Neural crest cell (in vitro differentiated cells): ENCODE measurements at places on chromosomes 13 and 19. TPM values are rescaled to one million over a fixed set of nuclear protein-coding genes. Genes with fewer than 3 reads are reported as not detected.

- DNase-seq: peak; percentile 47
Observed at GRCh38 chr19:35899547-35900214, 659 bp downstream of the NFKBID start.

DNA sequence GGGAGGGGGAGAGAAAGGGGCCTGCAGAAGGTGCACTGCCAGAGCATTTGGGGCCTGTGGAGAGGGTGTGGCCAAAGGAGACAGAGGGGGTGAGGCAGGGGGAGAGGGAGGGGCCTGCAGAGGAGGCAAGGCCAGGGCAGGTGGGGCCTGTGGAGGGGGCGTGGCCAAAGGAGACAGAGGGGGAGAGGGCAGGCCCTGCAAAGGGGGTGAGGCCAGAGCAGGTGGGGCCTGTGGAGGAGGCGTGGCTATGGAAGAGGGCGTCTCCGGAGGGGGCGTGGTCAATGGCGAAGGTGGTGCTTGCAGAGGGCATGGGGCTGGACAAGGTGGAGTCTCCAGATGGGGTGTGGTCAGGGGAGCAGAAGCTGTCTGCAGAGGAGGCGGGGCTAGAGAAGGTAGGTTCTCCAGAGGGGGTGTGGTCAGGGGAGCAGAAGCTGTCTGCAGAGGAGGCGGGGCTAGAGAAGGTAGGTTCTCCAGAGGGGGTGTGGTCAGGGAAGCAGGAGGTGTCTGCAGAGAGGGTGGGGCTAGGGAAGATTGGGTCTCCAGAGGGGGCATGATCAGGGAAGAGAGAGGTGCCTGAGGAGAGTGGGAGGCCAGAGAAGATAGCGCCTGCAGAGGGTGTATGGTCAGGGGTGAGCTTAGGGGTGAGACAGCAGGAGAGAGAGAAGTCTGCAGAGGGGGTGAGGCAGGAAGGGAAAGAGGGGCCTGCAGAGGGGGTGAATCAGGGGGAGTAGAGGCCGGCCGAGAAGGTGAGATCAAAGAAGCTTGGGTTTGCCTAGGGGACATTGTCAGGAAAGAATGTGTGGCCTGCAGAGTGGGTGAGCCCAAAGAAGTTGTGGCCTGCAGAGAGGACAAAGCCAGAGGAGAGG, 3.4 kb downstream of the PRR36 start:
- no peak for DNase-seq

DNA sequence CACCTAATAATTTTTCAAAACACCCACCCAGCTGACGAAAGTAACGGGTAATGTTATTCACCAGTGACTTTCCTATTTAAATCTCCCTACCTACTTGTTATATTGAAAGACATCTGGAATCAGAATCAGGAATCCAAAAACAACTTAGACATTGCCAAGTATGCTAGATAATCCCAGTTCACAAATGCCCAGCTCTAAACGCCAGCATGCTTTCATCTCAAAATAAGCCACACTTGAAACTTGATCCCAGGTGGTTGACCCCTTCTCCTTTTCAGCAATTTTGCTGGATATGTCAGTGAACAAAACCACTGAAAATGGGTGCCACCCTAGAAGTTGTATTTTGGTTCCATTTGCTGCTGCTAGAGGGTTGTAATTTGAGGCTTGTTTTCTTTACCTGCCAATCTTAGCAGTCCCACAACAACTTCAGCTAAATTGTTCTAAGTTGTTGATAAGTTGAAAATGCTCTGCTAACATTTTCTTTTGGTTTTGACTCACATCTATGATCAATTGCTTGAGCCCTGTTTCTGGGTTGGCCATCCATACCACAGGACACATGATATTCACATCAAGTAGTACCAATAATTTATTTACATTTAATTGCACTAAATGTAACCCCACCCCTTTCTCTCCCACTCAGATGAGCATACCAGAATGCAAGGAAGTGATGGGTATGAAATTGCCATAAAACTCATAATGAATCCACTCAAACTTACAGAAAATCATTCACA, 66.4 kb downstream of the DCT start:
- DNase-seq: no peak

- no peak for DNase-seq
Observed at GRCh38 chr13:85985797-85986196, 186.6 kb upstream of the SLITRK6 start.

DNA sequence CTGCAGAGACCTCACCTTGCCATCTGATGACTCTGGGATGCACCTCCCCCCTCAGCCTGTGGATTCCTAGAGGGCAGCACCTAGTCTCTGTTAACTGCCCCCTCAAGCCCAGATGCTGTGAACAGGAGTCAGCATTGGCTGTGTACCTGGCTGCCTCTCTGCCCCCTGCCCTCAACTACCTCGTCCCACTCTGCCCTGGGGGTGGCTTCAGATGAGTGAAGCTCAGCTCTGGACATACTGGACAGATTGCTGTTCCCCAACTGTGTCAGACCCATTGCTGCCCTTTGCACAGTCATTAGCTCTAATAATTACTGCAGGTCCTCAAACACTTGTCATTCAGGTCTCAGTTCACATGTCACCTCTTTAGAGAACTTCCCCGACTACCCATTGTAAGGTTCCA, 182.1 kb upstream of the TSHZ3 start:
- DNase-seq: no peak

- DNase-seq: no peak
Observed at GRCh38 chr13:23889615-23890607, 711 bp upstream of the MIPEP start.

DNA sequence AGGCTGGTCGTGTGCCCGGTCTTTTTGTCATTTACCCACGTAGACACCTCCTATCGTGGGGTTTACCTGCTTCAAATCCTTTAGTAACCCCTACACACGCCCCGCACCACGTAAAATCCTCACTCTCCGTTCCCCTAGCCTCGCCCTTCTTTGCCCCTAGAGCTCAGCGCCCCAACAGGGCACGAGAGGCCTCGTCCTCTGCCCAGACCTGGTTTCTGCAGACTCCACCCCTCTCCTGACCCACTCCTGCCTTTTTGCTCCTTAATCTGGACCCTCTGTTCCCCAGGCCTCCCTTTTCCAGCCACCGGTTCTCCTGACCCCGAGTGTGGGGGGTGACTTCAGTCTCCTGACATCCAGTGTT, 412 bp downstream of the ZNF528 start:
- DNase-seq: no peak

- DNase-seq: no peak
Observed at GRCh38 chr19:6358003-6358402, 3.3 kb upstream of the CLPP start.

GRCh38 chr19:46926170-46927071, 65.6 kb downstream of the ARHGAP35 start:
- no peak for DNase-seq

DNA sequence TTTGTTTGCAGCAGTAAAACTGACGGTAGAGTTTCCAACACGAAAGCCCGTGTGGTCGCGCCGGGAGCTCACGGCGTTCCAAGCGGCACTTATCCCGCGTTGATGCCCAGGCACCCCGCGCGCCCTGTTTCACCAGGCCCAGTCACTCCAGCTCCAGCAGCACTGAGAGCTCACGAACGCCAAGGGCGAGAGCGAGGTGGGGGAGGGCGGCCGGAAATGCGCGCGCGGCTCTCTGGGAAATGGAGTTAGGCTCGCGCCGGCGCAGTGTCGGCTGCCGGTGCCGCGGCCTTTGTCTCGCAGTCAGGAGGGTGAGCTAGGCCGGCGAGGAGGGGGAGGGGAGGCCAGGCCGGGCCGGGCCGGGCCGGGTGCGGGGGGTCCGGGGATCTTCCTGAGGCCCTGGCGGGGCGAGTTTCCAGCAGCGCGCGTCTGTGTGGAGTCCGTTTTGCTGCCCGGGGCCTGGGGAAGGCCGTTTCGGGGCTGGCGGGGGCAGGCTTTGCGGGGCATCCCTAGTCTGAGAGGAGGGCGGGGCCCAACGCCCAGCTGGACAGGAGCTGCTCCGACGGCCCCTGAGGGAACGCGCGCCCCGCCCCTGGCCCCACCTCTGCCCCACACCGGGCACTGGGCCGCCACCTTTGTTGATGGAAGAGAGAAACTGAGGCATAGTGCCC, at the start of gene ZNF135:
Gene ZNF135 (plus strand): TSS at position 280 of the 668 bp plus-strand sequence. CDS start 721 bp downstream, outside the sequence.
- DNase-seq: peak; percentile 70

DNA sequence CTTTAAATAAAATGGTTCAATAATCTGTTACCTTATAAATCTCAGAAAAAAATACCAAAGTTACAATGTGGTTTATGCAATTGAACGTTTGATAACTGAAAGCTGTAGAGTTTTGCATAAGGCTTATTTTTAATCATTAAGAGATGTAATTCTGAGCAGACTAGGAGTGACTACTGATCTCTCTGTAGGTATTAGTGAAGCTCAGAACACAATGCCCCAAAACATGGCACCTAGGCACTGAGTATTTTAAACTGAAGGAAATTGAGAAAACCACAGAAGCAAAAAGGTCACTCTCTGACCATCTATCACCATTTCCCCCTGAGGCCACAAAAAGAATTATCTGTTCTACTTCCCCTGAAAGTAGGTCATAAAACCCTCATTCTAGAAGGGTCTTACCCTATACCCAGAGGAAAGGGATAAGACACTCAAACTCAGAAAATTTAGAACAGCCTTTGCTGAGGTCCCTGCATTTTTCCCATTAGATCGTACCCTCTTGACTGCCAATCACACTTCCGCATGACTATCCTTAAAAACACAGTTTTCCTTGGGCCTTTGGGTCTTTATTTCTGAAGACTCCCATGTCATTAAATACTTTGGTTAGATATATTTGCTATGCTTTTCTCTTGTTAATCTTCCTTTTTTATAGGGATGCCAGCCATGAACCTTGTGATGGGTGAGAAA, 158.1 kb downstream of the PCDH9 start:
- DNase-seq: no peak

DNA sequence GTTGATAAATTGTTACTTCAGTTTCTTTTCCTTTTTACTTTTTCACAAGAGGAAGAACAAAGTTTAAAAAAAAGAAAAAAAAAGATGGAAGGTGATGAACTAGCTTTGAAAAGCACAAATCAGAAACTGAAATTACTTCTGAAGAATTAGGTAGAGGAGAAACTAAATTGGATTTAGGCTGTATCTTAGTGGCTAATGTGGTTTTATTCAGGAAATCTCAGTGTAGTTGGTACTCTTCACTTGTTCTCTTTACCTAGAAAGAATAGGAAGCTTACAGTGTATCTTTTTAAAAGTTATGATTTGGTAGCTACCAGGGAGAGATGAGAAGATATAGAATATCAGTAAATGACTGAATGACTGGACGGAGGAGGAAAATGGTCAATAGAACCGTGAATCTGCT, 247.7 kb downstream of the GGACT start:
- no peak for DNase-seq

DNA sequence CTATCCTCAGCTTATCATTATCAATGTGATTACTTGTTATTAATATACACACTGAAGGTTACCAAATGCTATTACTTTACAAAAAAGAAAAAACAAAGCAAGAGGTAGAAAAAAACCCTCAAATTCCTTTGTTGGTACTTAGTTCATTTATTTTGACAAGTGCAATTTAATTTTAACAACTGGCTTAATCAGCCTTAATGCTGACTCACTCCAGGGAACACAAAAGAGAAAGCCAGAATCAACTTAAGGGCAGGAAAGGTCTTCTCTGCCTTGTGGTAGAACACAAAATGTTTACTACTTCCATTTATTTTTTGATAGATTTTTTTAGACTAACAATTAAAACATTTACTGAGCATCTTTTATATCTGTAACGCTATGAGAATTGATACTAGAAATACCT, 417.1 kb downstream of the PCDH17 start:
- DNase-seq: no peak

DNA sequence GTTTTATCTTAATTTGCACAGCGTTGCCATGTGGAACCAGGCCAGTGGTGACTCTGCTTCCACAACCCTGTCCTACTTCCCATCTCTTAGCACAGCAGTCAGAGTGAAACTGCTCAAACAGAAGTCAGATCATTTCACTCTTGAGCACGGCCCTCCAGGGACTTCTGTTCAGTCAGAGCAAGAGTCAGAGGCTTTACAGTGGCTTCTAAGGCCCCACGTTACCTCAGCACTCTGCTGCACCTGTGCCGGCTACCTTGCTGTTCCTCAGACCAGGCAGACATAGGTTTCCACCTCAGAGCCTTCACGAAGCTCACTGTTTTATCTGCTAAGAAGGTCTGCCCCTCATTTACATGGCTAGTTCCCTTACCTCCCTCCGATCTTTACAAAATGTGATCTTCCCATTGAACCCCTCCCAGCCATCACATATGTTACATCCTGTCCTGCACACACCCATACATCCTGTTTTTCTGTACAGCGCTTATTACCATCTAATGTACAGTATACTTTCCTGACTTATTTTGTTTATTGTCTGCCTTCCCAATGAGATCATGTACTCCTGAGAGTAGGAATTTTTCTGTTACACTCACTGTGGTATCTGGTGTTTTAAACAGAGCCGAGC, 41.6 kb downstream of the TM9SF2 start:
- DNase-seq: no peak

- no peak for DNase-seq
Observed at GRCh38 chr19:29886586-29886985, 55.5 kb upstream of the URI1 start.

GRCh38 chr13:37113534-37113933, 8.1 kb upstream of the CSNK1A1L start:
- no peak for DNase-seq

LHB gene
- total RNA-seq: not detected in 2 replicates

KLK12 gene
- total RNA-seq: not detected in 2 replicates

NLRP4 gene
- not detected in 2 replicates for total RNA-seq

CLDND2 gene
- total RNA-seq: 0.84 and 1.1 TPM in 2 replicates

UBE2L5 gene
- not detected in 2 replicates for total RNA-seq

OR10H4 gene
- not detected in 2 replicates for total RNA-seq

PLK5 gene
- not detected in 2 replicates for total RNA-seq

NLRP11 gene
- not detected in 2 replicates for total RNA-seq
